ENCODE measurements at places on chromosomes 1 and 21.
A peak's percentile ranks its signal among the peaks of the same experiment; 100 is the strongest.

- DNase-seq: peak; percentile 68
Observed at GRCh38 chr1:157969697-157970485, 23.6 kb upstream of the KIRREL1 start.

GRCh38 chr1:162912061-162912667, 51.2 kb upstream of the CCDC190 start:
- no peak for DNase-seq

DNA sequence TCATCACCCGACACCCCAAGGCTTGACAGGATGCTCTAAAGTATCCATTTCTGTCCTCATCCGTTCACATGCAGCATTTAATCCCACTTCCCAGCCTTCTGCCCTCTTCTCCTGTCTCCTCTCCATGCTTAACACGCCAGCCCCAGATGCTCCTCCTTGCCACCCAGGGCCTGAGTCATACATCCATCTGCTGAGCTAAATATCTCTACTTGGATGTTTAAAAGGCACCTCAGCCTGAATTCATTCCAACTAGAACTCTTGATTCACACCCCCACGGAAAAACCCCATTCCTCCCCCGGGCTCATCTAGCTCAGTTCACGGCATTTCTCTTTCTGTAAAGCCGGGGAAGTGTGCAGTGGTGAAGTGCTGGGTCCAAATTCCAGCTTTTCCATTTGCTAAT, 27.7 kb downstream of the TEX35 start:
- DNase-seq: no peak

DNA sequence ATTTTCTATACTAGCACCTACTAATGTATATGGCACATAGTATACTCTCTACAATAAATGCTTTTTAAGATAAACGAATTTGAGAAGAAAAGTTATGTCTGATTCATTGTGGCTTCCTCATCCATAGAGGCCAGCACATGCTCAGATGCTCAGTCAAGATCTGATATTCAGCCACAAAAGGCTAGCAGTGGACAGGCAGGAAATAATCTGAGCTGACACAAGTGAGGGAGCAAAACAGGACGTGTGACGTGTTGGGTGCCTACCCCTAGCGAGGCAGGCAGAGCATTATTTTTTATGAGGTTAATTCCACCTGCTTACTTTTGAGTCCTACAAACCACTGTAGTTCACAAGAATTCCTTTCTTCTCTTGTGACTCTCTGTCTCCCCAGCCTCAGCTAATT, 550.9 kb downstream of the SMYD3 start:
- no peak for DNase-seq

DNA sequence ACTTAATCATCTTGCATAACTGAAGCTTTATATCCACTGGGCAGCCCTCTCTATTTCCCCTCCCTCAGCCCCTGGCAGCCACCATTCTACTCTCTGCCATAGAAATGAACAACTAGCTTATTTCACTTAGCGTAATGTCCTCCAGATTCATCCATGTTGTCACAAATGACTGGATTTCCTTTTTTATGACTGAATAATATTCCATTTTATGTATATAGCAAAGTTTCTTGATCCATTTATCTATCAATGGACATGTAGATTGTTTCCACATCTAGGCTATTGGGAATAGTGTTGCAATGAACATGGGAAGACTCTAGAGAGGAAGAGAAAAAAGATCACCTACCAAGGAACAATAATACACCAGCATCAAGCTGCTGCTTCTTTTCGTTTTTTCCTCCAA, 32.1 kb upstream of the EEIG2 start:
- DNase-seq: no peak

DNA sequence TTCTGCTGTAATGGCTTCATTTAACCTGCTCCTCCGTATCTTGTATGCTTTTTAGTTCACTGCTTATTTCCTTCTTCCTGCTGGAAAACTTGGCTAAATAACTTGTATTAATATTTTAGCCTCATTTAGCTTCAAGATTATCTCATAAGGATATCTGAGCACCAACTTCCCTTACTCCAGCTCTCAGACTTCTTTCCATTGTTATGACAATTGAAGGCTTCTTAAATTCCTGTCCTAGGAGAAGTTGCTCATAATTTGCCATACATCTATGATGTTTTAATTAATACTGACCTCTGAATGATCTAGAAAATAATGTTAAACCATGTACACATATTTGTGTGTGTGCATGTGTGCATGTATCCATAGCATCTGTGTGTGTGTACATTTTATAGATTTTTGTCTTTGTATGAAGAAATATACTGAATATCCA, 1524.4 kb upstream of the TPTE start:
- no peak for DNase-seq

GRCh38 chr1:244963231-244963826, 99.0 kb upstream of the HNRNPU start:
- no peak for DNase-seq

DNA sequence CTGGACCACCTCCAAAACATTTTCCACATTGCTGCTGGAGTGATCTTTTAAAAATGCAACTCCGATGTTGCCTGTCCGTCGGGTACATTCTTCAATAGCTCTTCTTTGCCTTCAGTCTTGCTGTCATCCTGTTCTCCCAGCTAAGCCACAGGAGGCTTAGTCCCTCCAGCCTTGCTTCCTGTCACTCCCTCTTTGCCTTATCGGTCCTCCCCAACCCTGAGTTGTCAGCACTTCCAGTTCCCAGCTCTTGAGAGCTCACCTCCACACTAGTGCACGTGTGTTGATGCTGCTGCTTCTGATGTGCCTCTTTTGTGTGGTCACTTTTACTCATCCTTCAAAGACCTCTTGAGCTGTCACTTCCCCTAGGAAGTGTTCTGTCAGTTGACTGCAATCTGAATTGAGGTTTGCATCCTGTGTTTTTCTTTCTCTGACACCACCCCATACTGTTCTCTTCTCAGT, 15.3 kb downstream of the UCK2 start:
- DNase-seq: no peak

- no peak for DNase-seq
Observed at GRCh38 chr1:22636927-22637326, 499 bp downstream of the C1QA start.

DNA sequence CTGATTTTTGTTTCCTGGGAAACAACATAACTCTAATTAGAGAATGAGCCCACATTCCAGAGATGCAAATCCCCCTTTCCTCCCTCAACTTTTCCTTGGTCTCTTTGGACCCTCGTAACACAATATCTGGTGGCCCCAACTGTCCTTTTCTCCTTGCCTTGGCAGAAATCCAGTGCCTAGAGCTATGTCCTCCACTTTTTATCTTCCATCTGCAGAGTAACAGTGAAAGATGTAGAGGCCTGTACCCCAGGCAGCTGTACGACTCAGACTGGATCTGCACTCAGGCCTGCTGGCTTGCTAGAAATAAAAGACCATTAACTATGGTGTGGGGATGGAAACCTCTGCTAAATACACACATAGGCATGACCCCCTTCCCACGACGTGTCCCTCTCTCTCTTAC, 72.0 kb downstream of the WARS2 start:
- DNase-seq: no peak

- peak; percentile 21 for DNase-seq
Observed at GRCh38 chr1:229253151-229253974, 17.5 kb upstream of the RAB4A start.

GRCh38 chr1:160777486-160778089, 18.4 kb upstream of the LY9 start:
- no peak for DNase-seq

GRCh38 chr21:42503711-42504110, 7.7 kb upstream of the RSPH1 start:
- no peak for DNase-seq

DNA sequence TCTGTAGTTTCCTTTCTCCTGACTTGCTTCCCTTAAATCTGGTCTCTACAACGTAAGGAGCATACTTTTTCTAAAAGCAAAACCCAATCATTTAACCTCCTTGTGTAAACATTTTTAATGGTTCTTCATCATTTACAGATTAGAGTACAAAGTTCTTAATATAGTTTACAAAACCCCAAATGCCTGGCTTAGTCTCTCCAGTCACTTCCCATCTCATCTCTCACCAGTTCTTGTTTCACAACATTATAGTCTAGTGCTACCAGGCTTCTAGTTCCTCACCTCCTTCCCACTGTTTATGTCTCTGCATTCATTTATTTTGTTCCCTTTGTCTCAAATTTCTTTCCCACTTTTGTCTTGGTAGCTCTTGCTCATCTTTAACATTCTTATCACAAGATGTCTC, 168.4 kb downstream of the FASLG start:
- no peak for DNase-seq

DNA sequence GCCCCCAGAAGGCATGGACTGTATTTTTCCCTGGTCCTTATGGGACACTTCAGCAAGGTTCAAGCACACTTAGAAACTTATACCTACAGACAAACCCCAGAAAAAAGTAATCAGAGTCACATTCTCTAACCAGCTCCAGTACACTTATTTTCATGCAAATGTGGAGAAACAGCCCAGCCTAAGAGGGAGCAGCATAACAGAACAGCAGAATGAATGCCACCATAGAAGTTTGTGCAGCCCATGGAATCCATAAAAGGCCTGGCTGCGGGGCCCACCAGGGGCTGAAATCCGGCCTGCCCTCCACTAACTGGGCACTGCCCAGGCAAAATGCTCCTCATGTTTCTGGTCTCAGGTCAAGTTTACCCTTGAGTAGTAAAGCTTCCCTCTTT, 60.4 kb upstream of the ATP1A1 start:
- DNase-seq: no peak

DNA sequence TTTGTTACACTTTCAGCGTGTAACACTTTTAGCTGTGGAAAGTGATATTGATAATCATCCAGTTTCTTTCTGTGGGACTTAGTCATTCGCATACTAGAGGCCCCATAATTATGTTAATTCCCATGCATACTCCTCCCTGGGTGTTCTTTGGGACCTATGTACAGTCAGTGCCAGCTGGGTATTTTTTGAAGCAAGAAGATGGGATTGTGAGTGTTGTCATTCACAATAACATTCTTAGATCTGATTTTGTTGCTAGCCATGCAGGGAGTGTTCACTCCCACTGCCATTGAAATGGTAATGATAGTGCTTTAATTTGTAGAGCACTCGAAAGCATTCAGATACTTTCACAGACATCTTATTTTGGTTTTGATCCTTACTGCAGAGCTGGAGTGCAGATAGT, 11.6 kb downstream of the SARS1 start:
- no peak for DNase-seq

DNA sequence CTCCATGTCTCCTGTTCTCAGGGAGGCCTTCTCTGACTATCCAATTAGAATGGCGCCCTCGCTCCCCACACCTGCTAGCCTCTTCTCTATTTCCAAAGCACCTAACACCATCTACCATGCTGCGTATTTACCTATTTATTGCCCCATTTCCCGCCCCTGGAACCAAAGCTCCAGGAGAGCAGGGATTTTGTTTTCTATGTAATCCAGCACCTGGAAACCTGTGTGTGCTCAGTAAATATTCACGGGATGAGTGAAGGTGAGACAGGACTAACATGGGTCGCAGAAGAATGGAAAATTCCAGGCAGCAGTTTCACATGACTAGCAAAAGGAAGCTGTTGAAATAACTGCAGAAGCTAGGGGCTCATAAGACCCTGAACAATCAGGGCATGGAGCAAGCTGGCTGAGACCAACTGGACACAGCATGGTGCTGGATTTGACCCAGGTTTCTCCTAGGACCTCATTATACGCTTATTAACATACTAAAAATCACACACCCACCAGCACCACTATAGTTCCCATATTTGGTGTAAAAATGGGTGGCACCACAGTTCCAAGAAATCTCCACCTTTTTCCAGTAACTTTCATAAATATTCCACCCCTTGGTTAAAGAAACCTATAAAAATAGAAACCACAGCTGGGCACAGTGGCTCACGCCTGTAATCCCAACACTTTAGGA, 15.1 kb upstream of the TENT5B start:
- no peak for DNase-seq

DNA sequence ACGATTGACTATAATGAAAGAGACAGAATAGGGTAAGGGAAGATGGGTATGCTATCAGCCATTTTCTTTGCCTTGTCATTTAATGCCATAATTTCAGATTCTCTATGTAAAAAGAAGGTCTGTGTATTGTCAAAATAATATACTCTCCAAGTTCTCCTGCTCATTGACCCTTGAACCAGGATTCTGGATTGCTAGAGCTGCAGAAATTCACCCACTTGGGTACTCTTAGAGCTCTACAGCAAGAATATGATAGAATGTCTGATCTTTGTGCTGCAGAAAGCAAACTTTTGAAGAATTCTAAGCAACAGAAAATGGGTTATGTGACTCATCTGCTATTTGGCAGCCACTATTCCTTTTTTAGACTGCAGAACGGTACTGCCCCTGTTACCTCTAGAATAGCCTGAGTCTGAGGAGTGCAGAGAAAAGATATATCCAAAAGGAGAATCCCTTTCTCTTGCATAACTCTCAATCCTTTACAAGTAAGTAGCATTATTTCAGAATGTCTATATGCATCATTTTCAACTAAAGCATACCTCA, 78.2 kb upstream of the TENT5C start:
- peak; percentile 9 for DNase-seq

DNA sequence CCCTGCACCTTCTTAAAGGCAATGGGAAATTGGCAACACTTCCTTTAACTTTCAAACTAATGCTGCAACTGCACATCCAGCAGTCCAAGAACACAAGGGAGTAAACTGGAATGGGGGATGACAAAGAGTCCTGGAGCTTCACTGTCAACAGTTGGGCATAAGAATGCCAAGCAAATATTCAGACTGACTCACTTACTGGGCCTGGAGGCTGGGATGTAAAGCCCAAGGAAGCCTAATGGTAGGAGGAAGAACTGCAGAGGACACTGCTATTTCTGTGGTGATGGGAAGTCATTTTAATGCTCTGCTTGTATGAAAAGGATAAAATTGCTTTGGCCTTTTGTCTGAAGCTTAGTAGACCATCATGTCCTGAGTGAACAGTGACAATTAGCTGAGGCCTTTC, 15.7 kb upstream of the DMRTA2 start:
- DNase-seq: no peak

GRCh38 chr1:29499104-29499650, 262.9 kb downstream of the PTPRU start:
- DNase-seq: no peak

DNA sequence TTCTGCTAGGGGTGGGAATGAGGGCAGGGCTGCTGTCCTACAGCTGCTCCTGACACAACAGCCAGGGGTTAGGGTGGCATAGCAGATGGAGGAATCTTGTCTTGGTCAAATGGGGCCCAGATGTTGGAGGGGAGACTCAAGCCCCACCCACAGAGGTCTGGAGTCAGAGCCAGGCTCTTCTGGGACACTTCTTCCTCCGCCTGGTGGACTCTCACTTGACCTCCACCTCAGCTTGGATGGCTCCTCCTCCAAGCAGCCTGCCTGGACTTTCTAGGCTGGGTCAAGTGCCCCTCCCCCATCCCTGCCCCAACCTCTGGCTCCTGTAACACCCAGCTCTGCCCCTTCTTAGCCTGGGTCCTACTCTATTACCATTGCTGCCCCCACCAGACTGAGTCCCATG, 35.5 kb downstream of the EPHA2 start:
- DNase-seq: no peak
